ENCODE measurements at places on chromosomes 13 and 19.
A peak's percentile ranks its signal among the peaks of the same experiment; 100 is the strongest.

DNA sequence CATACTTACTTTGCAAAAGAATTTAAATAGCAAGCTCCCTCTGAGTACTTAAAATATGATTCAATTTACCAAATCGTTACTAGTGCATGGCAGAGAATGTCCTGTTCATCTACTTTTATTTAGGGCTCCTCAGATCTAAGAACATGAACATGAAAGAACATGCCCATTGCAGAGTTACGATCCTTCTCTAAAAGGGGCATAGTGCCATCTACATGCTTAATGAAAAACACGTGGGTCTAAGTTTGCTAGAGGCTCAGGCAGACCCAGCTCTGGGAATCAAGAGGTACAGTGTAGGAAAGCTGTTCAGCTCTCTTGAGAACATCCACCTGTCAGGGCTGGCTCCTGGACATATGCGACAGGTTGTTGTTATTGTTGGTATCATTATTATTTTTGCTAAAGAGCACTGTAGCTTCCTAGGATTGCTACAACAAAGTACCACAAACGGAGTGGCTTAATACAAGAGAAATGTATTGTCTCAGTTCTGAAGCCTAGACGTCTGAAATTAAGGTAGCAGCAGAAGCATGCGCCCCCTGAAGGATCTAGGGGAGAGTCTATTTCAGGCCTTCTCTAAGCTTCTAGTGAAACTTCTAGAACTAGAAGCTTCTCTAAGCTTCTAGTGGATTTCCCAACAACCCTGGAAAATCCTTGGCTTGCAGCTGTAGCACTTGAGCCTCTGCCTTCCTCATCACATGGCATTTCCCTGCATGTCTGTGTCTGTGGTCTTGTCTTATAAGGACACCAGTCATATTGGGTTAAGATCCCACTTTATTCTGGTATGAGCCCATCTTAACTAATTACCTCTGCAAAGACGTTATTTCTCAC is 133.9 kb downstream of the DCT start:
- peaks cover 10% of the 10 kb centered on the region for H3K4me1 ChIP-seq
- no peaks in the 10 kb centered on the region for H3K27me3 ChIP-seq
- H3K4me3 ChIP-seq, result no peak overlapping the region
- H3K27ac ChIP-seq, result no peak overlapping the region

GRCh38 chr13:32142956-32143375 is 111.4 kb downstream of the FRY start:
- peaks cover 15% of the 10 kb centered on the region for H3K4me1 ChIP-seq
- H3K36me3 ChIP-seq, result no peaks in the 10 kb centered on the region
- peak; percentile 51 for DNase-seq
- H3K27ac ChIP-seq, result no peak overlapping the region
- no peaks in the 10 kb centered on the region for H3K27me3 ChIP-seq

DNA sequence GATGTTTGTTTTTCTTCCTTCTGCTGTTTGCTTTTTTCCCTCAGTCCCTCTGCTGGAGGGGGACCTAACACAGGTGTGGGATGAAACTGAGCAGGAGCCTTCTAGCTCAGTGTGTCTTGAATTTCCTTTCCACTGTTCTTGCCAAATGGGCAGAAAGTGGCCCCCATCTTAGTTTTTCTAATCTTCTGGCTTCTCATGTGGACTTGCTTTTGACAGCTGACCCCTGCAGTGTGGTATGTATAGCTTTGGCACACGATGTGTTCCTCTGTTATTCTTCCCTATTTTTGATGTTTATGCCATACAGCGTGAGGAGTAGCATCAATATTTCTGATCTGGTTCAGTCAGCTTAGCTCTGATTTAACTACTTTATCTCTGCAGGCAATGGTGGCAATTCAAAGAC is 8.3 kb downstream of the LRCH1 start:
- 0 out of 2 replicates have a peak, but pooled peaks cover 4% of the 10 kb centered on the region for H3K4me1 ChIP-seq
- no peak overlapping the region for H3K4me3 ChIP-seq
- no peaks in the 10 kb centered on the region for H3K27me3 ChIP-seq
- no peak for DNase-seq

DNA sequence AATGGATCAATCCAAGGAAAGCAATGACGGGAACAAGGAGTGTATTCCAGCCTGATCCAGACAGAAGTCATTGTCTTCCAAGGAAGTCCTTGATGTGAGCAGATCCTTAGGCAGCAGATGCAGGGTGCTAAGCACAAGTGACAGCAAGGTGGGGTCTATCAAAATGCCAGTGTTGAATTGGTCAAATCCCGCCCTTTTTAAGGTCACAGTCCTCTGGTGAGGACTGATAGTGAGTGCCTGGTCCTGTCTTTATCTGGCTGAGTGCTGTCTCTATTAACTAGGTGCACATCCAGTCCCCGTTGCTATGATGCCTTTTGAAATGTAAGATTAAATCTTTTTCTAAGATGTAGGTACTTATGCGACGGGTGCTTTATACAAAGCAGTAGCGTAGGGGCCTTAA is 1.3 kb upstream of the LAMP1 start:
- H3K36me3 ChIP-seq, result no peaks in the 10 kb centered on the region
- H3K27me3 ChIP-seq, result no peaks in the 10 kb centered on the region
- H3K4me1 ChIP-seq, result peaks cover 2% of the 10 kb centered on the region

DNA sequence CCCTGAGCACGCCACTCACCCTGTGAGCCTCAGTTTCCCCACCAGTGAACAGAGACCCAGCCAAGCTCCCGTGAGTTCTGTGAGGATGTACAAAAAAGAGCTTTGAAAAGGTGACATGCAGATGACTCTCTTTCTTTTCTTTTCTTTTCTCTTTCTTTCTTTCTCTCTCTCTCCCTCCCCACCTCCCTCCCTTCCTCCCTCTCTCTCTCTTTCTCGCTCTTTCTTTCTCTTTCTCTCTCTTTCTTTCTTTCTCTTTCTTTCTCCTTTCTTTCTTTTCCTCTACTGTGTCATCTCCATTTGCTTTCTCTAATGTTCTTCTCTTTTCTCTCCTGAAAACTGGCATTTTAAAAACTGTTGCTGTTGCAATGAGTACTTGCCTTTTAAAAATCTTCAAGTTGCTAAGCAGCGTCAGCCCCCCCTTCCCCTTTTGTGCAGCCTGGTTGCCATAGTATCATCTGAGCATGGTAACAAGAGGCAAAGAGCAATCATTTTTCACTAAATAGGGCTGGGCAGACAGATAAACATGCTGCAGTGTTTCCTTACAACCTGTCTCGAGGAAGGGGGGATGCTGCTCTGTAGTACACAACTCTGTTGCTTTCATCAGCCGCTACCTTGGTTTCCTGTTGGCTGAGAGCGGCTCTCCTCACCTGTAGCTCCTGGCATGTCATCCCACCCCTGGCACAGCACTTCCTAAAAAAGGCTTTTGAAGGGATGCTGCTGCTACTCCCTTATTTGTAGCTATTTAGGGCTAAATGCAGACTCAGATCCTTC is 108.7 kb upstream of the MBNL2 start:
- H3K36me3 ChIP-seq, result no peaks in the 10 kb centered on the region
- H3K27me3 ChIP-seq, result no peaks in the 10 kb centered on the region
- no peak overlapping the region for H3K27ac ChIP-seq
- no peak overlapping the region for H3K4me3 ChIP-seq
- H3K4me1 ChIP-seq, result peaks cover 21% of the 10 kb centered on the region

GRCh38 chr19:8081569-8082550 is 29.3 kb downstream of the CCL25 start:
- H3K27me3 ChIP-seq, result no peaks in the 10 kb centered on the region
- H3K36me3 ChIP-seq, result no peaks in the 10 kb centered on the region
- no peaks in the 10 kb centered on the region for H3K4me1 ChIP-seq
- H3K4me3 ChIP-seq, result no peak overlapping the region
- no peak overlapping the region for H3K27ac ChIP-seq
- no peak for DNase-seq

DNA sequence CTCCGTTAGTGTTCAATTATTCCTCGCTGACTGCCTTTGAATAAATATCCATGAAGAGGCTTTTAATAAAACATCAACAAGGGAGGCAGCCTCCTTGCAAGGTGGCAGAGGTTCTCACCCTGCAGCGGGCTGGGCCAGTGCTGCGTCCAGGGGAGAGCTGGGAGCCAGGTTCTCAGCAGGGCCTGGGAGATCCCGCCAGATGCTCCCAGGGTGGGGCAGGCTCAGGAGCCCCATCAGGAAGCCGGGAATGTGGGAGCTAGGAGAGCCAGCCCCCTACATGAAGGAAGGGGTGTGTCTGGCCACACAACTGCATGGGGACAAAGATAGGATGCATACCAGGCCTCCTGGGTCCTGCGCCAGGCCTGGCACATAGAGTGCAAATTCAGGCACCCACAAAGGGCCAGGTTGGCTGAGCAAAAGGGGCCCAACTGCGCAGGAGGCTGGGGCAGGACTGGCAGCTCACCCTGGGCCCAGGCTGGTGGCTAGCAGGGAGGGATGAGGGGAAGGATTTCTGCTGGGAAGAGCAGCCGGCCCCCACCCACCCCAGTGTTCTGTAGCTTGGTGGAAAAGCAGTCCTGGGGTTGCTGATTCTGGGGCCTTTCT is 22.8 kb downstream of the VSTM2B start:
- no peaks in the 10 kb centered on the region for H3K36me3 ChIP-seq
- H3K27ac ChIP-seq, result no peak overlapping the region
- no peak overlapping the region for H3K4me3 ChIP-seq
- no peak for DNase-seq

GRCh38 chr19:6803036-6803404 is 30.5 kb downstream of the VAV1 start:
- no peak overlapping the region for H3K4me3 ChIP-seq
- no peaks in the 10 kb centered on the region for H3K4me1 ChIP-seq
- H3K36me3 ChIP-seq, result no peaks in the 10 kb centered on the region
- no peak overlapping the region for H3K27ac ChIP-seq

- H3K27ac ChIP-seq, result peak overlapping the region; percentile 98
- H3K4me3 ChIP-seq, result peak overlapping the region; percentile 88
- H3K4me1 ChIP-seq, result no peaks in the 10 kb centered on the region
- DNase-seq, result peak; percentile 60
Observed at GRCh38 chr19:50803633-50804419, 13.6 kb downstream of the ACP4 start.

GRCh38 chr19:9839415-9839814 is 4.3 kb downstream of the PIN1 start:
- peaks cover 38% of the 10 kb centered on the region for H3K36me3 ChIP-seq
- no peak overlapping the region for H3K4me3 ChIP-seq
- H3K27me3 ChIP-seq, result no peaks in the 10 kb centered on the region

DNA sequence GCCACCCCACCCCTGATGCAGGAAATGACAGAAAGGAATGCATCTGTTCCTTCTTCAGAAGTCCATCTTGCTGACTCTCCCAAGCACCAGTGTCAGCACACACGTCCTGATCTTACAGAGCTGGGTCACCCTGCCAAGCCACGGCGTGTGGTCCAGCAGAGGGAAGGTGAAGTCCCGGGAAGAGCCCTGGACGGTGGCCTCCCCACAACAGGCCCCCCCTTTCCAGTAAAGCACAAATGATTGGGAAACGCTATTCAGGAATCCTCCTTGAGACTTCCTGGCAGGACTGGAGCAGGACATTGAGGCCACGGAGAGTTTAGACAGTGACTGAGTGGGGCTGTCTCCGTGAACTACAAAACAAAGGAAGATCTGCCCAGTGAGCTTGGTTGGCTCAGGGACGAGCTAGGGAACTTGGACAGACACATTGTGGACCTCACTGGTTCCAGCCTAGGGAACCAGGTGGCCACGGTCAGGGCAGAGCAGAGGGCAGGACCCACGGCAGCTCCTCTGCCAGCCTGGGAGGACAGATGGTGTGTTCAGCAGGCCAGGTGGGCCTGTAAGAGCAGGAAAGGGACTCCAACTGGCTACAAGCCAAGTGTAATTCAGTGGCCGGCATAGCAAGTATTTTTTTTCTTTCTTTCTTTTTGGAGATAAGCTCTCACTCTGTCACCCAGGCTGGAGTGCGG is 41.7 kb downstream of the ELL start:
- no peak overlapping the region for H3K4me3 ChIP-seq
- H3K36me3 ChIP-seq, result no peaks in the 10 kb centered on the region
- no peaks in the 10 kb centered on the region for H3K27me3 ChIP-seq
- no peak overlapping the region for H3K27ac ChIP-seq
- DNase-seq, result no peak
- peaks cover 36% of the 10 kb centered on the region for H3K4me1 ChIP-seq

GRCh38 chr19:16825312-16826052 is 3.7 kb upstream of the SIN3B start:
- H3K4me3 ChIP-seq, result peak overlapping the region; percentile 53
- peaks cover 18% of the 10 kb centered on the region for H3K4me1 ChIP-seq
- no peaks in the 10 kb centered on the region for H3K36me3 ChIP-seq
- peak; percentile 79 for DNase-seq
- H3K27ac ChIP-seq, result peak overlapping the region; percentile 56

- peak overlapping the region; percentile 62 for H3K27ac ChIP-seq
- no peaks in the 10 kb centered on the region for H3K4me1 ChIP-seq
Observed at GRCh38 chr19:32581705-32582179, 752 bp downstream of the PDCD5 start.

- H3K4me1 ChIP-seq, result no peaks in the 10 kb centered on the region
- H3K36me3 ChIP-seq, result no peaks in the 10 kb centered on the region
- no peak for DNase-seq
Observed at GRCh38 chr13:34338102-34338501, 520.2 kb downstream of the RFC3 start.

- H3K27ac ChIP-seq, result no peak overlapping the region
- H3K36me3 ChIP-seq, result no peaks in the 10 kb centered on the region
- DNase-seq, result no peak
Observed at GRCh38 chr13:42786715-42787114, 5.3 kb downstream of the FAM216B start.

DNA sequence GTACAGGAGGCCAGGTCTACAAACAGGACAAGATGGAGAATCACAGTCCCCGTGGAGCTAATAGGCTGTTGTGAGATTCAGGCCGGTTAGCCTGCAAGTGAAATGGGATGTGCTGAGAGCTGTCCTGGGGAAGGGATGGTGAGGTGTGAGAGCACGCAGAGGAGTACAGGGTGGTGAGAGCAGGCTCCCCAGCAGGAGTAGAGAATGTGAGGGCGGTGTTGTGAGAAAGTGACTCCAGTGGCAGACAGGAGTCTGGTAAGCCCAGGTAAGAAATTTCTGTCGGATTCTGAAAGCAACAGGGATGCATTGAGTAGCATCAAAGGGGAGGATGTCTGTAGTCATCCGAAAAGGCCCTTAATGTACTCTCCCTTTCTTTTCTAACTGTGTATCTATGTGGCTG is 50.7 kb upstream of the GPR183 start:
- H3K36me3 ChIP-seq, result no peaks in the 10 kb centered on the region
- H3K27ac ChIP-seq, result no peak overlapping the region
- no peaks in the 10 kb centered on the region for H3K4me1 ChIP-seq
- H3K27me3 ChIP-seq, result no peaks in the 10 kb centered on the region
- DNase-seq, result no peak
- no peak overlapping the region for H3K4me3 ChIP-seq

GRCh38 chr13:94387047-94387446 is 92.4 kb downstream of the DCT start:
- no peak for DNase-seq
- H3K27me3 ChIP-seq, result no peaks in the 10 kb centered on the region
- H3K4me3 ChIP-seq, result no peak overlapping the region
- H3K36me3 ChIP-seq, result no peaks in the 10 kb centered on the region

DNA sequence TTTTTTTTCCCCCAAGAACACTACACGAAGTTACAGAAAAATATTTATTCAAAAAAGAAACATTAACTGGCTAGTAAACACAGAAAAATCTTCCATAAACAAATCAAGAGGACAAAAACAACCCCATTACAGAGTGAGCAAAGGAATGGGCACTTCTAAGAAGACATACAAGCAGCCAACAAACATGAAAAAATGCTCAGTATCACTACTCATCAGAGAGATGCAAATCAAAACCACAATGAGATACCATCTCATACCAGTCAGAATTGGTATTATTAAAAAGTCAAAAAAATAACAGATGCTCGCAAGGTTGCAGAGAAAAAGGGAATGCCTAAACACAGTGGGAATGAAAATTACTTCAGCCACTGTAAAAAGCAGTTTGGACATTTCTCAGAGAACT is 131.7 kb downstream of the UGGT2 start:
- no peak overlapping the region for H3K27ac ChIP-seq
- no peaks in the 10 kb centered on the region for H3K4me1 ChIP-seq
- H3K36me3 ChIP-seq, result peaks cover 2% of the 10 kb centered on the region
- no peaks in the 10 kb centered on the region for H3K27me3 ChIP-seq
- DNase-seq, result no peak
- no peak overlapping the region for H3K4me3 ChIP-seq

All from SJCRH30 (cell line).